ENCODE measurements at places on chromosomes 7 and 10. TPM values are rescaled to one million over a fixed set of nuclear protein-coding genes. Genes with fewer than 3 reads are reported as not detected.

DNA sequence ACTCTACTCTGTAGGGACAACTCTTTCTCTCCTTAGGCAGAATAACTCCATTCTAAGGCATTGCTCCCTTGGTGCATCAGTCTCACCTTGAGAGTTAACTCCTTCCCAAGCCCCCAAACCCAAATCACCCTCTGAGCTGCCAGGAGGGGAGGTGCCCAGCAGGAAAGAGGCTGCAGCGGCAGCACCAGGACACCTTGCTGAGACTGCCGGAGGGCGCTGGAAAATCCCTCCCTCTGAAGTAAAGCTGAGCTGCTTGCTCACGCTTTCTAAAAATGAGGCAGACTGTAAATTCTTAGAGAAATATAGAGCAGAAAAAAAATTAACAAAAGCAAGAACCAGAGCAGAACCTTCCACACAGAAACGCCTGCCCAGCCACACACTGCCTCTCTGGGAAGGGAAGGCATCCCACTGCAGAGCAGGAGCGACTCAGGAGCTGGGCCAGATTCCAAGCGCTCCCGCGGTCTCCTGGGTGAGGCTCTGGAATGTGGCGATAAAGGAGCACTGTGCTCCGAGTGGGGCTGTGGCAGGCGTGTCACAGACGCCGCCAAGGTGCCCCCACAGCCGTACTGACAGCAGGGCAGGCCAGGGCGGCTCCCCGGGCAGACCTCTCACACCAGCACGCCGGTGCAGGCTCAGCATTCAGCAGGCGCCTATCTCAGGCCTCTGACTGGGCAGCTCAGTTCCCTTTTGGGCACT is 202.1 kb downstream of the TNS3 start:
- peak; percentile 85 for DNase-seq

DNA sequence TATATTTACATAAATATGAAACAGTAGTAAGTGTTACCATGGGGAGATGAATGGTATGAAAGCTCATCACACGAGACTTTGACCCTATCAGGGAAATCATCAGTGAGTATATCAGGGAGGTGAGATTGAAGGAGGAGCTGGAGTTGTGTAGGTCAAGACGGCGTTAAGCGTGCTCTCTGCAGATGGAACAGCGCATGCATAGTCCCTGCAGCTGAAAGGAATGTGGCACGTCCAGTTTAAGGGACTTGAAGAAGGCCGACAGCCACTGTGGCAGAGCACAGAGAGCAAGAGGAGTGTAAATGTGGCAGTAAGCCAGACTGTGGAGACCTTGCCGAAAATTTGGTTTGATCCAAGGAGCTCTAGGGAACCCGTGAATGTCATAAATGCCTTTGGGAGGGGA is 38.9 kb downstream of the POU6F2 start:
- DNase-seq: no peak

The FAM25A gene
- not detected for total RNA-seq

GRCh38 chr10:8278099-8278498 is 223.6 kb downstream of the GATA3 start:
- DNase-seq: no peak

The PRSS37 gene
- total RNA-seq: not detected

DNA sequence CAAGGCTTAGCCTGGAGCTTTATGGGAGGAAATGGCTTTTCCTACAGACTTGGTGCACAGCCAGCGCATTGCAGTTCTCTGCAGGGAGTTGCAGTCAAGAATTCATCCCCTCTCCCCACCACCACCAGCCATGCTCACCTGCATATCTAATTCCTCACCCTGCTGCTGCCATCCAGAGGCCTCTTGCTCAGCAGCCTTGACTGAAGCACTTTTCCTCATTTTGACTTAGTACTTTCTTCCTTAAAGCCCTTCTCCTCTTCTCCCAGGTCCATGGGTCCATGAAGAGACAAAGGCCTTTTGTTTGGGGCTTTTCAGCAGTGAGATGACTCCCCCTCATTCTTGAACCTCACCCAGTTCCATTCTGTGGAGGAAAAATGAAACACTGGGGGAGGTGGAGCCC is 39.7 kb upstream of the GPR141 start:
- no peak for DNase-seq

The ZNF32 gene
- total RNA-seq: 30.2 TPM

- DNase-seq: no peak
Observed at GRCh38 chr7:84177758-84178412, 16.7 kb downstream of the SEMA3A start.

GRCh38 chr10:70657041-70657440 is 15.3 kb upstream of the ADAMTS14 start:
- no peak for DNase-seq

DNA sequence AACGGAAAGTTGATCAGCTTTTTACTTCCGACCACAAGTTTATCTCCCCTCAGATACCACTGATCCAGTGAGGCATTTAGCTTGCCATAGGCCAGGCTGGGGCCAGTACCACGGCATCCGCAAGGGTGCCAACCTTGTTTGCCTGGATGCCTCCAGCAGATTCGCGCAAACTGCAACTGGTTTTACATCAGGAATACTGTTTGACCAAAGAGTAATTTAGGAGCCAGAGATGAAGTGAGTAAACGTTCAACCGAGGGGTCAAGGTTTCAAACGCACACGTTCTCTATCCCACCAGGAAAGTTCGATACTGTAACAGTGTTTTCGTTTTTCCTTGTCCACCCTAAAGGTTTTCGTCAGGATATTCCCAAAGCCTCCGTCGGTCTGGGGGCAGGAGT is 266 bp upstream of the MDFIC start:
- DNase-seq: peak; percentile 66

- DNase-seq: no peak
Observed at GRCh38 chr10:5268743-5269142, 72.1 kb downstream of the AKR1C4 start.

- DNase-seq: no peak
Observed at GRCh38 chr10:120606051-120606764, 149.2 kb downstream of the PLPP4 start.

The PDAP1 gene
- 84.1 TPM for total RNA-seq

The IL2RA gene
- total RNA-seq: 6.4 TPM

DNA sequence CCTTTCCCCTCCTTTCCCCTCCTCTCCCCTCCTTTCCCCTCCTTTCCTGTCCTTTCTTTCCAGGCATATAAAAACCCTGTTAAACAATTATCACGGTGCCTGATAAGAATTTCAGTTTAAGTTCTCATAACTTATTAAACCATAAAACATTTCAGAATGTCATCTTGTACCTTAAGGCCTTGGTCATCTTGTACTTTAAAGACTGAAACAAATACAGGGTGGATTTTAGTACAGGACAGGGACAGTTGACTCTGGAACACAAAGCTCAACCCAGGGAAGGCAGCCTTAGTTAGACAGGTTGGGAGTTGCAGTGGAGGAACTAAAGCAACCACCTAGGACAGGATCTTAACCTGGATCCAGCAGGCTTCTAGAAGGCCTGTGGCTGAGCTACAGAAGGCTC is 1.2 kb downstream of the AGR3 start:
- no peak for DNase-seq

All from posterior vena cava (tissue), 2 donors.